ENCODE measurements at places on chromosomes 7 and 10. TPM values are rescaled to one million over a fixed set of nuclear protein-coding genes. Genes with fewer than 3 reads are reported as not detected.

GRCh38 chr10:81026591-81026990, 488.9 kb downstream of the SH2D4B start:
- DNase-seq, result no peak

GRCh38 chr10:84845628-84846261, 517.4 kb downstream of the CCSER2 start:
- DNase-seq, result no peak

Gene SLC26A5
- total RNA-seq, result not detected

Gene FGFR2
- 11.8 TPM for total RNA-seq

All from astrocyte (in vitro differentiated cells and primary cell).